ENCODE measurements at places on chromosomes 11 and 22.

- DNase-seq, result no peak
These were observed 201.5 kb upstream of the LUZP2 start for GRCh38 chr11:24295360-24295759.

DNA sequence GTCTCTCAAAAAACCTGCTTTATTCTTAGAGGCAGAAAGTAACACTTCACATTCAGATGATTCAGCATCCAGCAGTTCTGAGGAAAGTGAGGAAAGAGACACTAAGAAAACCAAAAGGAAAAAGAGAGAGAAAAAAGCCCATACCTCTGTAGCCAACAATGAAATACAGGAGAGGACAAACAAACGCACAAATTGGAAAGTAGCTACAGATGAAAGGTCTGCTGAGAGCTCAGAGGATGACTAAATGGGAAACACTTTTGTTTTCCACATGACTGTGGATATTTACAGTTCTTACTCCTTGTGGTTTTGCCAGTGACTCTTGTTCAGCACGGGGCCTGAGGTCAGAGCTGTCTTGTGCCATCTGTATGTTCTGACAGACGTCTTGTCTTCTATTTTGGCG is 3.8 kb downstream of the TIMM8B start:
- DNase-seq, result no peak

GRCh38 chr11:108824545-108824944 is 159.7 kb downstream of the DDX10 start:
- DNase-seq, result no peak

GRCh38 chr11:128288368-128288767 is 299.0 kb downstream of the ETS1 start:
- no peak for DNase-seq

DNA sequence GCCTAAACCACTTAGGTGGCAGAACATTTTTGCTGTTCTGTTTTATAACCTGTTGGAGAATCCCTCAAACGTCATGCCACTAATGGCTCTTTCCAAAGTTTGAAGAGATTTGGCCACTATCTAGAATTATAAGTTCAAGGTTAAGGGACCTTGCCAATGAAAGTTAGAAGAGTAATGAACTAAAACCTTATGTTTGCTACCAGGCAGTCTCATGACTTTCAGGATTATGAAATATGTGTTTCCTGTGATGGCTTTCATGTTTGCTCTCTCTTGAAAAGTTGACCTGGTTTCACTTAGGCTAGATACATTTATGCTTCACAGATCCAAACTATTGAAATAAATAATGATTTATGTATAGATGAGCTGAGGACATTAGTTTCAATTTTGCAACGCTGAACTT is 340.0 kb downstream of the LRRC4C start:
- no peak for DNase-seq

GRCh38 chr11:78420255-78420764 is 2.7 kb upstream of the GAB2 start:
- peak; percentile 75 for DNase-seq

- DNase-seq, result no peak
These were observed 708 bp downstream of the SCO2 start for GRCh38 chr22:50524676-50525103.

DNA sequence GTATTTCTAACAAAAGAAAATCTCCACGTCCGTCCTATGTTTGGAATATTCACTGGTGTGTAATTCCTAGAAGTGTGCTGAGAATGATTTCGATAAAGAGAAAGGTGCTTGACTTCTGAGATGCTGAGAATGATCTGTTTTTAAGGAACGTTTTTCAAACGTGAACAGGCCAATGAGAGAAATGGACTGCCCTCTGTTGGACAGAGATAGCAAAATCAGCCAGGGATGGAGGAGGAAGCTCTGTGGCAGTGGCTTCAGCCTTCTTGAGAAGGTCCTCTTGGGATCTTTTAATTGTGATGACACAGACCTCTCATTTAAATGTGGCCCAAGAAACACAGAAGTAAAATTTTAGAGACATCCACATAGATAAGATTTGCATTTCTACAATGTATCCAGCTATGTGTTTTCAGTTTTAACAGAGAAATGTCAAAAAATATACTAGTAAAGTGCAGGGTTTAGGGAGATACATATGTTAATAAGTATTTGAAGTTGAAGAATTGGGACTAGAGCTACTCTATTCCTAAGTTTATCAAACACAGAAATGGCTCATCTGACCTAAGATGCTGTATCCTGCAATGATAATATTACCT is 84.0 kb upstream of the RCN1 start:
- peak; percentile 7 for DNase-seq

DNA sequence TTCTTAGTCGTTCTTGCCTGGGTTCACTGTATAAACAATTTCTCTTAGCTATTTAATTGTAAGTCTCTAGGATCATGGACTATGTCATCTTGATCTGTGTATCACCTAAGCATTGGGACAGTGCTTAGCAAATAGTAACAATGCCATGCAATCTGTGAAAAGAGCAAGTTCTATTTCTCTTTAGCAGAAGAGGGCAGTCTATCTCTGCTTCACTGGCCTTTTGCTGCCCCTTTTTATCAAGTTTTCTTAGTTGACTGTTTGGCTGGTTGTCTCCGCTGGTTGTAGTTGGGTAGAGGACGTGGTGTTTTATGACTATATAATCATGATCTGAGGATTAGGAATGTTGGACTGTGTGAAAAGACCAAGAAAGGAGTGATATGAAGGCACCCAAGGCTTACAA is 315.0 kb downstream of the JRKL start:
- DNase-seq, result no peak

DNA sequence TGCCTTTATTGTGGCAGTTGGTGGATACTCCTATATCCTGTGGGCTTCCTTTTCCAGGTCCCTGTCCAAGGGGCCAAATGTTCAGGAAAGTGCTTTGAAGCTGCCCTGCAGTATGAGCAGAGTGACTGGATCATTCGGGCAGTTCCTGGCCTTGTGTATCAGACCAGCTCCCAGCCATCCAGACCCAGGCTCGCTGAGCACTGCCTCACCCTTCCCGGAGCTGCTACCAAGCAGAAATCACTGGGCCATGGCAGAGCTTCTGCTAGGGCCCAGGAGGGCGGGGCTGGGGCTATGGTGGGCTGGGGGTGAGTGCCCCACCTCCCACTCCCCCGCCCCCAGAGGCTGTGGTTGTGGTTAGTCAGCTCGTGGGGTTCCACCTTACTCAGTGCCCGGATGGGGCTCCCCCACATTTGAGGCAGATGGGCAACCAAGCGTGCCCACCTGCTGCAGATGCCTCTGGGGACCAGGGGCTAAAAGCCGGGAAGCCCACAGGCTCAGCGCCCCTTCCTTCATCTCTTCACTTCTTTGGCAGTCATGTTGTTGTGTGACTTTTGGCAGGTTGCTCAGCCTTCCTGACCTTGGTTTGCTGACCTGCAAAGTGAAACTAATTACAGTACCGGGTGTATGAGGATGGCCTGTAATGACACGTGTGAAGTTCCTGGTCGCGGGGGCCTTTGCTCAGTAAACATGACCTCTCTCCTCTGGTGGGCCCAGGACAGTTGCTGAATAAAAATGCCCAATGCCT is 2.1 kb upstream of the LRRC32 start:
- DNase-seq, result no peak

GRCh38 chr11:6531267-6531752 is 34.2 kb downstream of the DNHD1 start:
- DNase-seq, result peak; percentile 8

DNA sequence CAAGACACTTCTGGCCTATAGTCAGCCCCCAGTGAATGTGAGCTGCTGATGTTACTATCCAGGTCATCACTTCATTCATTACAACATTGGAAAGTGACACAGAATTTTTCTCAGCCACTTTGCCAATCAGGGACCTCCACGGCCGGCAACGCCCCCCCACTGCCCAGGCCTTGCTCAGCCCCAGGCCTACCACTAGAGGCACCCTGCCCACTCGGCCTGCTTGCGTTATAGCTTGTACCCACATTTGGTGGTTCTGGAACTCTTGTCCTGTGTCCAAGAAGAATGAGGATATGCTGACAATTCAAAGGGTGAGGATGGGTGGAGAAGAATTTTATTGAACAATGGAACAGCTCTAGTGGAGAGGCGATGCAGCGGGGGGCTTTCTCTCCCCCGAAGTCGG is 96.2 kb downstream of the TSPAN18 start:
- DNase-seq, result no peak

DNA sequence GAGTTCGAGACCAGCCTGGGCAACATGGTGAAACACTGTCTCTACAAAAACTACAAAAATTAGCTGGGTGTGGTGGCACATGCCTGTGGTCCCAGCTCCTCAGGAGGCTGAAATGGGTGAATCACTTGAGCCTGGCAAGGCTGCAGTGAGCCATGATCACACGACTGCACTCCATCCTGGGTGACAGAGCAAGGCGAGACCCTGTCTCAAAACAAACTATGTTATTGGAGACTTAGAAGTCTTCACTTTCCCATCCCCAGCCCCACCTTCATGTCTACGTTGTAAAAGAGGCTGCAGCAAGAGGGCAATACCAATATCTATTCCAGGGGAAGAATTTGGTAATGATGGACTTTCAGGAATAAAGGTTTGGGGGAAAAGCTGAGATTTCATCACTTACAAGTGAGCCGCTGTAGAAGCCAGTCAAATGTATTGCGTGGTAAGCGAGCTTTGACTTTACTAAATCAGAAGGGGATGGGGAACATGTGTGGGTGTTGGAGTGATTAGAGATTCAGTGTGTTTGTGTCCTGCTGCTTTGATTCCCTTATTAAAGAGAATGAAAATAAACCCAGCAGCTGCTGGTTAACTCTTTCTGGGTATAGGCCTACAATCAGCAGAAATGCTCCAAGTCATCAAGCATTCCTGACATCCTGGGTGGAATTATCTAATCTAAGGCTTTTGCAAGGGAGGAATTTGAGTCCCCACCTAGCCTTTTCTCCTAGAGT is 53.7 kb downstream of the UBASH3B start:
- DNase-seq, result no peak

DNA sequence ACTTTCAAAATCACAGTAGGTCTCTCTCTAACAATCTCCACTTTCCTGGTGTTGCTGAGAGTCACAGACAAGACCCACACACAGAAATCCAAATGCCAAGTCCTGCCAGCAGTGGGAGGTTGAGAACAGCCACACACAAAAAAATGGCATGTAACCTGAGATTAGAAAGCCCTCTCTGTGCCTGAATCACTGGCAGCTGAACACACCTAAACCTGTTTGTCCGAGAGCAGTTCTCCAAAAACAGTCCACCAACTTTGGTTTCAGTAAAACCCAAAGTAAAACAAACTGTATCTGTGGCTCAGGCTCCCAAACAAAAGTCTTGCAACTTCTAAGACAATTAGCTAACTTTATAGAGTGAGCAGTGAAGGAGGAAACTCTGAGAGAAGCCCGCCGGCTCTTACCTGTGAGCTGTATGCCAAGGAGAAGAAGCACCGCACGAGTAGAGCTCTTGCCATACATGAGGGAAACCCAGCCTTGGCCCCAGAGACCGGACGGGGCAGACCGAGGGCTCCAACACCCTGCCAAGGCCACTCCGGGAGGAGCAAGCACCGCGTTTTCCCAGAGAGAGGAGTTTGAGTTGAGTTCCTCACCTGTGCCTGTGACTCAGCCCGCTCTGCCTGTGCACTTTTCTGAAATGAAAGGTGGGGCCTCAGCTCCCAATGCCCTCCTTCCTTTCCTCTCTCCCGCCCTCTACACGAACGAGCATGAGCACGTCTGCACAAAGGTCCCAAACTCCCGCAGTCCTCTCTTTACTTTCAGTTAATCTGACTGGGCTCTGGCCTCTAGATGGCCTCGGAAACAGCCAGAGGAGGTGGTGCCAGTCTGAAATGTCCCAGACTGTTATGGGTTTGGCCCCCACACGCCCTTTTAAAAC is at the start of gene MPZL2:
MPZL2 (minus strand) TSS at position 603 of the 874 bp plus-strand sequence; CDS start at position 459, 144 bp downstream.
- no peak for DNase-seq

GRCh38 chr11:111135778-111136570 is 109.6 kb upstream of the POU2AF2 start:
- no peak for DNase-seq

- DNase-seq, result no peak
These were observed 23.9 kb downstream of the TMEM123 start for GRCh38 chr11:102428696-102429095.
